Left ventricle myocardium inferior (tissue), 1 donor: ENCODE measurements at places on chromosomes 1 and 21.
A peak's percentile ranks its signal among the peaks of the same experiment; 100 is the strongest.

DNA sequence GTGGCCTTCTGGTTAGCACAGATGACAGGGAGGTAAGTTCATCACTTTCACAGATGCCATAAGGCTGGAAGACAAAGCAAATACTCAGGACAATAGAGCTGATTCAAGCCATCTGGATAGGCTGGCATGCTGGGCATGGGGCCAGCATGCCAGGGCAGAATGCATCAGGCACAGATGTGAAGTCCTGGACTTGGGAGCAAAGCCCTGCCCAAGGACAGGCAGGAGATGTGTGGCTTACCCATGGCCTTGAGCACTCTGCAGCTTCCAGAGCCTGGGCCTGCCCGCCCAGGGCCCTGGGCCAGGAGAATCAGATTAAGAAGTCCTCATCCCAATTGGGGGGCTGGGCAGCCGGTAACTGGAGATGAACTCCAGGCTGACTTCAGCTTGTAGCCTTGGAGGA is 135.7 kb upstream of the ZC3H12A start:
- no peak for DNase-seq
- no peaks in the 10 kb centered on the region for H3K4me1 ChIP-seq
- H3K4me3 ChIP-seq = no peak overlapping the region
- no peaks in the 10 kb centered on the region for H3K36me3 ChIP-seq

DNA sequence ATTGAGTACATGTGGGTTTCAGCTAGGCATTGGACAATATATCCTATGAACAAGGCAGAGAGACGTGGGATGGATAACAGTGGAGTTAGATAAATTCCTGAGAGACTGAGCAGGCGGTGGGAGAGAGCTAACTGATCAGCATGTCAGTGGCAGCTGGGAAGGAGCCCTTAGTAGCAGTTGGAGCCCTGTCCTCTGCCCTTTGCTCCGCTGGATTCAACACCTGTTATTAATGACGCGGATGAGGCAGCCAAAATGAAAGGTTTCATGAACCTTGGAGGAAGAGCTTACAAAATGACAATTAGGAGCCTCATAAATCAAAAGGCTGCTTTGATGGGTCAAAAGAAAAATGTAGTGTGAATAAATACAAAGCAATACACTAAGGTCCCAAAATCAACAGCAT is 16.1 kb downstream of the UBIAD1 start:
- no peak for DNase-seq
- peaks cover 43% of the 10 kb centered on the region for H3K36me3 ChIP-seq

- peaks cover 97% of the 10 kb centered on the region for H3K27me3 ChIP-seq
- H3K27ac ChIP-seq = no peak overlapping the region
- no peaks in the 10 kb centered on the region for H3K36me3 ChIP-seq
- no peak overlapping the region for H3K4me3 ChIP-seq
- no peak for DNase-seq
Measured at GRCh38 chr1:152513081-152513480, 1.2 kb upstream of the CRCT1 start.

DNA sequence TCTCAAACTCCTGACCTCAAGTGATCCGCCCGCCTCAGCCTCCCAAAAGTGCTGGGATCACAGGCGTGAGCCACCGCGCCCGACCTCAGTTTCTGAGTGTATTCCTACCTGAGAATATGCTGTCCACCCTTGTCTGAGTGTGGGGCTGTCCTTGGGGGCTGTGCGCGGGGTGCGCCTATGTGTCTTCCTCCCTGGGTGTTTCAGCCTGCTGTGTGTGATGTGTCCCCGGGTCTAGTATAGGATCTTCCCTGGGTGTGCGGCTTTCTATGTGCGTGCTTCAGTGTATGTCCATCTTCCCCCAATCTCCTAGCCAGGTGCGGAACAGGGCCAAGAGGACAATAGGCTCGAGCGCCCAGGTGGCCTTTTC is 8.3 kb upstream of the ID3 start:
- H3K27ac ChIP-seq = peak overlapping the region; percentile 86
- DNase-seq = no peak
- H3K4me3 ChIP-seq = peak overlapping the region; percentile 70
- H3K36me3 ChIP-seq = no peaks in the 10 kb centered on the region

DNA sequence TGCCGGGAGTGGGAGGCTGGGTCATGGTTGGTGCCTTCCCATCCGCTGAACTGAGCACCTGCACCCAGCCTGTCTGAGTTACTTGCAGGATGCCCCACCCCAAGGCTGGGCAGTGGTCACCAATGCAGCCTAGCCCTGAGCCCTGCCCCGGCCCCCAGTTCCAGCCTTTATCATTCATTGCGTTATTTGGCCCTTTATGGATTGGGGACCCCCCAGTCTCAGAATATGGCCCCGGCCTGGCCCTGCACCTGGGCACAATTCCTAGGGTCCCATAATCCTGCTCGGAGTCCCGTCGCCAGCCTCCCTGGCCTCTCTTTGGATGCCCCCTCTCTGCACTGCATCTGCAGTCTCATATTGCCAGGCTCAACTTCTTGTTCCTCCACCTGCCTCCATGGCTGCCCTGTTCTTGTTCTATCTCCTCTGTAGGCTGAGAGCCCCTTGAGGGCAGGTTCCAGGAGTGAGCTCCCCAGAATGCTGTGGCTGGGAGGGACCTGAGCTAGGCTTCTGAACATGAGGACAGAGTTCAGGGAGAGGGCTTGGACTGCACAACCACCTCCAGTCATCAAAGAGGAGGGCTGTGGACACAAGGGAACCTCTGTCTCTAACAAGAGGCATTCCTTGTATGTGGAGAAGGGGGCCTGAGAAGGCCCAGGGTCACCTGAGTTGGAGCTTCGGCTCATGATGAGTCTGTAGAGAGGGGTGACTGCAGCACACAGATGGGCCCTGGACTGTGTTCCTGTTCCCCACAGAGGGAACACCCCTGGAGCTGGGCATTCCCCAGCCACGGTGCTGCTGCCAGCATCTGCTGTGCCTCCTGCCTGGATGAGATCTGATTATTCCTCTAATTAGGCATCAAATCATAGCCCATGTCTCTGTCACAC is 1.1 kb upstream of the KNCN start:
- H3K4me1 ChIP-seq = no peaks in the 10 kb centered on the region
- DNase-seq = no peak
- peaks cover 54% of the 10 kb centered on the region for H3K27me3 ChIP-seq
- H3K36me3 ChIP-seq = peaks cover 3% of the 10 kb centered on the region
- no peak overlapping the region for H3K4me3 ChIP-seq

- no peak overlapping the region for H3K4me3 ChIP-seq
- DNase-seq = no peak
- no peak overlapping the region for H3K27ac ChIP-seq
- no peaks in the 10 kb centered on the region for H3K27me3 ChIP-seq
- H3K4me1 ChIP-seq = no peaks in the 10 kb centered on the region
Measured at GRCh38 chr1:178684542-178685000, 40.5 kb upstream of the RALGPS2 start.

DNA sequence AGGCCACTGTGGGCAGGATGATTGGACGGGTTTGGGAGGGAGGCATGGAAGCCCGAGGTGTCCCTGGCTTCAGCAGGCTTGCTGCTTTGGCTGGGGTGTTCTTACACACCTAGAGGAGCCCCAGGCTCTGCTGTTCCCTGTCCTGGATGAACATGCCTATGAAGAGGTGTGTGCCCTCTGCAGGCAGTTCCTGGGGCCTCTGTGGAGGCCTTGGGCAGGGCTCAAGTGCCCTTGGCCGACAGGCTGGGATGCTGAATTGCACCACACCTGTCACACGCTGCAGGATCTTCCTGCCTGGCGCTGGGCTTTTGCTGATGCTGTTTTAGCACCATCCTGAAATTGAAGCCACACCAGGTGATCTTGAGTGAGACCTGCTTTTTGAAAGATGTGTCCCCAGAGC is 415.0 kb upstream of the VAMP3 start:
- H3K36me3 ChIP-seq = no peaks in the 10 kb centered on the region
- H3K4me3 ChIP-seq = no peak overlapping the region
- H3K27me3 ChIP-seq = no peaks in the 10 kb centered on the region
